WERI-Rb-1 (cell line): ENCODE measurements at places on chromosomes 1 and 21.

- no peak for DNase-seq
Measured at GRCh38 chr1:36208978-36209703, 15.1 kb upstream of the THRAP3 start.

- no peak for DNase-seq
Measured at GRCh38 chr1:23174426-23175110, 5.9 kb upstream of the LUZP1 start.

- no peak for DNase-seq
Measured at GRCh38 chr21:18673789-18674188, 270.2 kb upstream of the TMPRSS15 start.

- DNase-seq, result no peak
Measured at GRCh38 chr1:82755671-82756070, 954.9 kb downstream of the ADGRL2 start.

GRCh38 chr1:94544706-94545490 is 3.3 kb upstream of the F3 start:
- DNase-seq, result no peak

DNA sequence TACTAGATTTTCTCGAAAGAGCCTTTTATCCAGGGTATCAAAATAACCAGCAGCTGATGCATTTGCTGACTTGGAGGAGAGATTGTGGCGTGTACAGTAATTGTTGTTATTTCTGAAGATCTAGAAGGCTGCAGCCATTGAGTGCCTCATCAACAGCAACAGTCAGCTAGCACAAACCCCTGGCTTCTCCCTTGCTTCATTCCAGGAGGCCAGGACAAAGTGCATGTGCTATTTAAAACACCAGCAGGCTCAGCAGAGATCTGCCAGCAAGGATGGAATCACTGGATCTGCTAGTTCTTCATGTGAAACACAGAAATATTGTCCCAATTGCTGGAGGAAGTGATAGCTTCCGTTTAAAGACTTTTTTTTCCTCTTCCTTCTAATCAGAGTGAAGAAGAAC is 2.8 kb upstream of the NGF start:
- no peak for DNase-seq

DNA sequence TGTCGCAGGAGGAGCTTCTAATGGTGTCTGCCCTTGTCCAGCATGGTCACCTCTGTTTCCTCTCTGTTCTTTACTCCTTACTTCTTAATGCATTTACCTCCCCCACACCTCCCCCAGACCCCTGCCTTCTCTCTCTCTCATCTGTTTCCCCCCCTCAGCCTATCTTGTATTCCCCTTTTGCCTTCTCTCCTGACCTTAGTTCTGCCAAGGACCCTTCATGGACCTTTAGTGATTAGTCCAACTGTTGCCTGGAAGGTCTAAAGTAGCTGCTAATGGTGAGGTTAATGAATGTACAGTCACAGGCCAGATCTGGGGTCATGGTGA is 42.3 kb upstream of the PPP2R5A start:
- no peak for DNase-seq

DNA sequence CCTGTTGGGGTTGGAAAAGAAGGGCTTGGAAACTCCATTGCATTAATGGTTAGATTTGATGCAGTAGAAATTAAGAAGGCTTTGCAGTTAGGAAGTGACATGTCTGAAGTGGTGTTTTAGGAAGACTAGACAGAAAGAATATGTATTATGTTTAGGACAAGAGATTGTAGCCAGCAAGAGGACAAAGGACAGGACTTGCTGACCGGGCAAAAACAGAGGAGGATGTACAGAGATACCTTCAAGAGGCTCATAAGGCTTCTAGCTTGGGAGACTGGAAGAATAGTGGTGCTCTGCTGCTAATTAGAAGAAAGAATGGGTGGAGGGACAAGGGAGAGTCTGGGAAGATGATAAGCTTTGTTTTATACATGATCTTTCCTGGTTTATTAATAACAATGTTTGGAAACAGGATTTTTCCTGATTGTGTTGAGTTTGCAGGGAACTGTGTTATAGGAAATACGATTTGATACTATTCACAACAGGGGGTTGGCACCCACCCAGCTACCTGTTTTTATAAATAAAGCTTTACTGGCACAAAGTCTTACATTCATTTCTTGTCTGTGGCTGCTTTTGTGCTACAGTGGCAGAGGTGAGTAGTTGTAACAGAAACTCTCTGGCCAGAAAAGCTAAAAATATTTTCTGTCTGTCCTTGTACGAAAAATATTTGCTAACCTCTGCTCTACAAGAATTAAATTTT is 37.1 kb upstream of the TMCO2 start:
- DNase-seq, result no peak

DNA sequence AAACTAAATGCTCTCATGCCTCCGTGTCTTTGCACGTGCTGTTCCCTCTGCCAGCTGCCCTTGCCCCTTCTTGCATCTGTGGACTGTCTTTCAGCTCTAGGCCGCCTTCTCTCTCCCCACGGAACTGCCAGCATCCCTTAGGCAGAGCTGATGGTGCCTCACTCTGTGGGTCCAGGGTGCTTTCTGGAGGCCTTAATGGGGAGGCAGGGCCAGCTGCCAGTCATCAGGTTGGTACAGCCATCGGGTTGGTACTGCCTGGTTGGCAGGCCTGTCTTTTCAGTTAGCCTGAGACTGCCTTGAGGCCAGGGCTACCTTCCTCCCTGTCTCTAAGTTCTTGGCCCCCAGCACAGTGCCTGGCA is 61.4 kb upstream of the TARBP1 start:
- no peak for DNase-seq

GRCh38 chr1:216528816-216529215 is 105.6 kb upstream of the USH2A start:
- no peak for DNase-seq

GRCh38 chr1:194230351-194231144 is 1044.1 kb upstream of the B3GALT2 start:
- DNase-seq, result no peak

GRCh38 chr1:17523321-17524041 is 16.0 kb upstream of the ARHGEF10L start:
- DNase-seq, result no peak
